ENCODE measurements at places on chromosomes 11 and 22.

DNA sequence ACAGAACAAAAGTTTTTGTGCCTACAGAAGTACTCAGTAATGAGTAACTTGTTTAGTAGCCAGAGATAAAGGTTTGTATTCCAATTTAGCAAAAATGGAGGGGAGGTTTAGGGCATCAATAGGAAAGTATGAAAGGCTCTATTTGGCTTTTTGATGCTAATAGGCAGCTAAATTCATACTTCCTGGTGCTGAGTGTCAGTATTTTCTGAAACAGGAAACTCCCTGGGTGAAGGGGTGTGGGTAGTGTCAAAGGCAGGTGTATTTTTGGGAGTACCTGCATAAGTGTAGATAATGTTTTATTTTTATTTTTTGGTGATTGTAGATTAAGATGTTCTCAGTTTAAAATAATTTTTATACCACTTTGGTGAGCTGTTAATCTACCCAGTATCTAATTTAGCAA is 29.3 kb upstream of the MMP7 start:
- no peak for DNase-seq

DNA sequence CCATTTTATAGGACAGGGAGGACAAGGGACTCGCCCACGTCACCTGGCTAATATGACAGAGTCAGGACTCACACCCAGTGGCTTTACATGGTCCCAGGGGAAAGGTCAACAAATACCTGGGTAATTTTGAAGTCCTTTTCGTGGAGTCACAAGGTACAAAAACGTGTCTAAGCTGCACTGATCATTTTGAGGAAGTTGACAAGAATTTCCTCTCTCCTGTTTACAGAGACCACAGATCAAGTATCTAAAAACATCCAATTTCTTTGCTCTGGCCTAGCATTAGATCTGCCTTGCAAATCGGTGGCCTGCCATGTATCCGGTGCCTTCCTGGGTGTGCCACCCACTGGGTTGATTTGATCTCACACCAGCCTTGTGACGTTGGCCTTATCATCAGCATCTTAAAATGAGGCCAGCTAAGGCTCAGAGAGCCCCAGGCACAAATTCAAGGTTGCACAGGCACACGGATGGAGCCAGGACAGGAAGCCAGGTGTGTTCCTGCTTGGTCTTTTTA is 17.6 kb downstream of the GDPD5 start:
- DNase-seq, result no peak

- no peak for DNase-seq
These were observed 18.9 kb downstream of the UQCR10 start for GRCh38 chr22:29786031-29786430.

GRCh38 chr11:87451395-87451794 is 413.7 kb downstream of the TMEM135 start:
- DNase-seq, result no peak

- no peak for DNase-seq
These were observed 11.1 kb downstream of the APOL5 start for GRCh38 chr22:35728639-35729308.

DNA sequence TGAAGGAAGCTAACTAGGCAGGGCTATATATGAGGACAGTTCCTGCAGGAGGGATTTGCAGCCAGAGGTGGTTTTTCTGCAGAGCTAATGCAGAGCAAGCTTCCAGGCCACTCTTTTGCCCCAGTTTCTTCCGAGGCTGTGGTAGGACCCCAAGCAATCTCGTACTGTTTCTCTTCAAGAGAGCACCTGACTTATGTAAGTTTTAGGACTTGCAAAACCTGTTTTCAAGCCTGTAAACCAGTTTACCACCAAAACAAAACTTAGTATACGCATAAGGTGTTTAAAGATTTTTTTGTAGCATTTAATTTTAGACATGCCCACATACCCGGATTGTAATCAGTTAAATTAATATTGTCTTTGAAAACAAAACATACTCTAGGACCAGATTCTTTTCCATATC is 7.7 kb upstream of the APLP2 start:
- no peak for DNase-seq

DNA sequence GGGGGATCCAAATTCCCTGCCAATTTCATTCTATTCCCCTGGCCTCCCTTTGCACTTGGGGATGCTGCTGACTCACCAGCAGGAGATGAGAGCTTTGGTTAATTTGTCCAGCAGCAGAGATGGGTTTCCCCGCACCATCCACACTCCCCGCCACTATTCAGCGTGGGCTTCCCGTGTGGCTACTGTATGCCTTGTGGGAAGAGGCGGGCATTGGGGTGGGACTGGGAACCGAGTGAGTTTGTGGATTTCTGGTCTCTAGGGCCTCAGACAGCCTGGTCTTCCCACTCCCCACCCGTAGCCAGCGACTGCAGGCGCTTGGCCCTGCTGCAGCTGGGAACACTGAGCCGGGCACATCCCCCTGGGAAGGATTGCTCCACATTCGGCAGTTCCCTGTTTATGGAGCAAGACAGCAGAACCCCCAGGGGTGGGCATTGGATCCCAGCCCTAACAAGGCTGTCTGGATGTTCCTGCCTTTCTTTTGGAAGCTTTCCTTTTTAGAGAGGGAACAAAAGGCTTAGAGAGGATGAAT is 23.4 kb downstream of the KIAA1671 start:
- DNase-seq, result no peak

GRCh38 chr11:78370406-78371172 is 47.0 kb downstream of the GAB2 start:
- DNase-seq, result no peak

Data from stimulated activated CD4-positive, alpha-beta T cell treated with anti-CD3 and anti-CD28 coated beads, Interleukin-4, amount 100 ng/mL, for 48 hours (primary cell).